ENCODE measurements at places on chromosomes 13 and 19. TPM values are rescaled to one million over a fixed set of nuclear protein-coding genes. Genes with fewer than 3 reads are reported as not detected.
A peak's percentile ranks its signal among the peaks of the same experiment; 100 is the strongest.

DNA sequence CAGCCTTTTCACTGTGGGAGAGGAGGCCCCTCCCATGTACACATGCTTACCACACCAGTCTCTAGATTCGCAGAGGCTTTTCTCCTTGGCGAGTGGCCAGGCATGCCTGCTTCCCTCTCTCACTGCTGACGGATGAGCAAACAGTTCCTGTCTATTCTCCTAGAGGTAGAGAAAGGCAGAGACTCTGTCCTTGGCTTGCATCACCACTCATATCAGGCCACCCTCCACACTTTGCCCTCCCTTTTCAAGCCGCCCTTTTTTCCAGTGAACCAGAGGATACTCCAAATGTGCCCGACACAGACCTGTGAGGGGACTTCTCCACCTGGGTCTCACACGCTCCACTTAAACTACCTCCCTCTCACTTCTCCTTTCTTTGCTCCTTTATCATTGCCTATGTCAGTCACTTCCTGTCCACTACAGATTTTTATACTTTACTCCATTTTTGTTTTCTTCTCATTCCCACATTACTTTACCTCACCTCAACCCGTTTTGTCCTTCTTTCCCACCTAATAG lies 284.6 kb downstream of the DNAJC15 start:
- no peaks in the 10 kb centered on the region for H3K36me3 ChIP-seq
- peaks cover 17% of the 10 kb centered on the region for H3K27me3 ChIP-seq
- no peak overlapping the region for H3K4me3 ChIP-seq

- no peaks in the 10 kb centered on the region for H3K36me3 ChIP-seq
- H3K27ac ChIP-seq, result no peak overlapping the region
- no peaks in the 10 kb centered on the region for H3K27me3 ChIP-seq
- DNase-seq, result no peak
- H3K4me1 ChIP-seq, result peaks cover 3% of the 10 kb centered on the region
Measured at GRCh38 chr19:18778076-18778389, 13.1 kb downstream of the COMP start.

DNA sequence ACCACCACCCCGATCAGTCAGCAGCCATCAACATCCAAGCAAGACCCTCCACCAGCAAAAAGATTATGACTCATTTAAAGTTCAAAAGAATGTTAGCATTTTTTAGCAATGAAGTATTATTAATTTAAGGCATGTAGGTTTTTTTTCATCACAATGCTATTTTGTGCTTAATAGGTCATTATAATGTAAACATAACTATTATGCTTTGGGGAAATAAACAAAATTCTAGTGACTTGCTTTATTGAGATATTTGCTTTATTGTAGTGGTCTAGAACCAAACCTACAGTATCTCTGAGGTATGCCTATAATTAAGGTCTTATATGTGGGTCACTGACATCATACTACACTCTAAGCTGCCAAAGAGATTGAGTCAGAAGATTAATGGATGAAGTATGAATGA lies 20.0 kb downstream of the KLF12 start:
- no peak overlapping the region for H3K4me3 ChIP-seq
- no peak overlapping the region for H3K27ac ChIP-seq
- peaks cover 66% of the 10 kb centered on the region for H3K4me1 ChIP-seq
- no peaks in the 10 kb centered on the region for H3K27me3 ChIP-seq
- peaks cover 52% of the 10 kb centered on the region for H3K36me3 ChIP-seq

- H3K27ac ChIP-seq, result peak overlapping the region; percentile 61
- DNase-seq, result no peak
- peak overlapping the region; percentile 70 for H3K4me3 ChIP-seq
- H3K4me1 ChIP-seq, result peaks cover 50% of the 10 kb centered on the region
- no peaks in the 10 kb centered on the region for H3K27me3 ChIP-seq
Measured at GRCh38 chr13:109779876-109780510, 6.4 kb downstream of the IRS2 start.

DNA sequence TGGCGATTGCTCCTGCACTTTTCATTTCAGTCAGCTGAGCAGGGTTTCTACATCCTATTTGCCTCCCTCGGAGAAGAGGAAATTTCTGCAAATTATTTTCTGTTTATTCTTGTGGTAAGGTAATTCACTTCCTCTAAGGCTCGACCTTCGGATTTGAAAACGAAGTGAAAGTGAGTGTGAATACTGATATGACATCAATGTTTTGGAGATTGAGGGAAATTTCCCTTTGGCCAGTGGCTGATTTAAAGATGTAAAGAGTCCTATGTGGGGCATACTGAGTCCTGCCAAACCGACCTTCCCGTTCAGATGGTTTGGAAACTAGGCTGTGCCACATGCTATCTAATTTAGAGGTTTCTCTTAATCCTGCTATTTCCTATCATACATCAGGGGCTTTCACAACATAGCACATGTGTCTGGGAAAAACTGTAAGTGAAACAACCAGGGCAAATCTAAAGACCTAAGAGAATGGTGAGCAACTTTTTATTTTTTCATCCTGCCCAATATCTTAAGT lies 112.3 kb downstream of the POSTN start:
- peaks cover 2% of the 10 kb centered on the region for H3K4me1 ChIP-seq
- no peak overlapping the region for H3K27ac ChIP-seq
- no peaks in the 10 kb centered on the region for H3K36me3 ChIP-seq

DNA sequence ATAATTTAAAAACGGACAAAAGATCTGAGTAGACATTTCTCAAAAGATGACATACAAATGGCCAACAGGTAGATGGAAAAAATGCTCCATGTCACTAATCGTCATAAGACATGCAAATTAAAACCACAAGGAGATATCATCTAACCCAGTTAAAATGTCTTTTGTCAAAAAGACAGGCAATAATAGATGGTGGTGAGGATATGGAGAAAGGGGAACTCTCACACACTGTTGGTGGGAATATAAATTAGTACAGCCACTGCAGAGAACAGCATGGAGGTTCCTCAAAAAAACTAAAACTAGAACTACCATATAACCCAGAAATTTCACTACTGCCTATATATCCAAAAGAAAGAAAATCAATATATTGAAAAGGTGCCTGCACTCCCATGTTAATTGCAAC lies 37.9 kb downstream of the OR10H4 start:
- no peaks in the 10 kb centered on the region for H3K4me1 ChIP-seq
- peaks cover 30% of the 10 kb centered on the region for H3K27me3 ChIP-seq
- H3K36me3 ChIP-seq, result no peaks in the 10 kb centered on the region

DNA sequence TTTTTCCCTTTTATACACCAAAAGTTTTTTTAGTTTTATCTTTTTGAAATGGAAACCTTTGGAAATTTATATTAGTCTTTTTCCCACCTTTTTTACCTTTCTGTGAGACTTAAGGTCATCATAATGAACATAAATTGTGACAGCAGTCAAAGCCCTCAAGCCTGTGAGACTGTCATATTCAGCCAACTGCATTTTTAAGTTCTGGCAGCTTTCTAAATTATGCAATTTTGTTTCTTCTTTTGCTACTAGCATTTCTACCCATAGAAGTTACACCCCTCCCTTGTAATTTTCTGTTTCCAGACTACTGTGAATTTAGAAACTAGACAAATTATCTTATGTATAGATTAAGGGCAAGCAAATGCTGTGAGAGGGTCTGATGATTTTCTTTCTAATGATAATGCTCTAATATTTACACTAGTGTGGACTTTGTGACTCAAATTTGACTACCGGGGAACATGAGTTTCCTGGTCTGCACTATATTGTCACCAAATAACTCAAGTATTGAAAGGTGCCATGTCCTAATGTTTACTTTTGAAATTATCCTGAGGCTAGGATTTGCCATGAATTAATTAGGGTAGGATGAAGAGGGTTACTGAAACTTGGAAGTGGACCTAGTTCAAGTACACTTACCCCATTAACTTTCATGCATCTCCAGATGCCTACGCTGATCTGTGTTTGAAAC lies 43.7 kb downstream of the FRY start:
- H3K4me1 ChIP-seq, result no peaks in the 10 kb centered on the region
- peaks cover under 1% of the 10 kb centered on the region for H3K27me3 ChIP-seq
- no peak overlapping the region for H3K4me3 ChIP-seq
- no peak overlapping the region for H3K27ac ChIP-seq

GRCh38 chr19:5308451-5309437 lies 31.9 kb downstream of the PTPRS start:
- H3K27ac ChIP-seq, result no peak overlapping the region
- no peaks in the 10 kb centered on the region for H3K4me1 ChIP-seq

- no peak for DNase-seq
- peaks cover 4% of the 10 kb centered on the region for H3K36me3 ChIP-seq
- peak overlapping the region; percentile 92 for H3K4me3 ChIP-seq
- H3K4me1 ChIP-seq, result peaks cover 37% of the 10 kb centered on the region
- no peak overlapping the region for H3K27ac ChIP-seq
- peaks cover 75% of the 10 kb centered on the region for H3K27me3 ChIP-seq
Measured at GRCh38 chr19:6587093-6587820, 3.7 kb downstream of the CD70 start.

GRCh38 chr19:46975011-46975924 lies 44.4 kb upstream of the NPAS1 start:
- DNase-seq, result no peak
- no peak overlapping the region for H3K27ac ChIP-seq
- no peak overlapping the region for H3K4me3 ChIP-seq
- H3K36me3 ChIP-seq, result peaks cover 3% of the 10 kb centered on the region
- no peaks in the 10 kb centered on the region for H3K27me3 ChIP-seq

DNA sequence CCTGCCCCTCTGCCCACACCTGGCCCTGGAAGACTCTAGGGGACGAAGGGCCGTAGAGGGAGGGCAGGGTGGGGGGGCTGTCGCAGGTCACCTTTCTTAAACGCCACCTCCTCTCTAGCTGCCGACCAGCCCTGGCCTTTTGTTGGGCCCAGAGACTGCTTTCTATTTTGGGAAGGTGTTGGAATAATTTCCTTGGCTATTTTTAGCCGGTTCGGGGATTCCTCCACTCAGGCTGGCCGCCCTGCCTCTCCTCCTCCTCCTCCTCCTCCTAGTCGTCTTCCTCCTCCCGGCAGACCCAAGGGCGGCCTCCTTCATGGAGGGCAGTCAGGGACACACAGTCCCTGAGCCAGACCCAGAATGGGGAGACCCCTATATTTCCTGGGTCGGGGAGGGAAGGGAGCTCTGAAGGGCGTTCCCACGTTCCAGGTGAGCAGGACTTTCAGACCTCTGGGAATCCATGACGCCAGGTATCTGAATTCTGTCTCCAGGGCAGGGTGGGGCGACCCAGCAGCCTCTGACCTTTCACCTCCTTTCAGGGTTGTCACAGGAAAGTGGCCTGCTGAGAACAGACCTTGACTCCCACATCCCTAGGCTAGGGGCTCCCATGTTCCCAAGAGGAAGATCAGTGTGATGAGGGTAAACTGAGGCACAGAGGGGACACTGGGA lies 19.9 kb downstream of the GADD45B start:
- DNase-seq, result no peak
- H3K36me3 ChIP-seq, result no peaks in the 10 kb centered on the region
- H3K4me1 ChIP-seq, result peaks cover 20% of the 10 kb centered on the region
- H3K27ac ChIP-seq, result no peak overlapping the region
- H3K4me3 ChIP-seq, result no peak overlapping the region
- peaks cover 36% of the 10 kb centered on the region for H3K27me3 ChIP-seq

- H3K4me3 ChIP-seq, result no peak overlapping the region
- peaks cover 3% of the 10 kb centered on the region for H3K4me1 ChIP-seq
- no peaks in the 10 kb centered on the region for H3K36me3 ChIP-seq
Measured at GRCh38 chr13:110475117-110475516, 86.4 kb downstream of the RAB20 start.

- DNase-seq, result peak; percentile 33
- H3K36me3 ChIP-seq, result no peaks in the 10 kb centered on the region
- peaks cover 12% of the 10 kb centered on the region for H3K4me1 ChIP-seq
- H3K4me3 ChIP-seq, result no peak overlapping the region
Measured at GRCh38 chr19:2974342-2975041, 2.9 kb upstream of the TLE6 start.

DNA sequence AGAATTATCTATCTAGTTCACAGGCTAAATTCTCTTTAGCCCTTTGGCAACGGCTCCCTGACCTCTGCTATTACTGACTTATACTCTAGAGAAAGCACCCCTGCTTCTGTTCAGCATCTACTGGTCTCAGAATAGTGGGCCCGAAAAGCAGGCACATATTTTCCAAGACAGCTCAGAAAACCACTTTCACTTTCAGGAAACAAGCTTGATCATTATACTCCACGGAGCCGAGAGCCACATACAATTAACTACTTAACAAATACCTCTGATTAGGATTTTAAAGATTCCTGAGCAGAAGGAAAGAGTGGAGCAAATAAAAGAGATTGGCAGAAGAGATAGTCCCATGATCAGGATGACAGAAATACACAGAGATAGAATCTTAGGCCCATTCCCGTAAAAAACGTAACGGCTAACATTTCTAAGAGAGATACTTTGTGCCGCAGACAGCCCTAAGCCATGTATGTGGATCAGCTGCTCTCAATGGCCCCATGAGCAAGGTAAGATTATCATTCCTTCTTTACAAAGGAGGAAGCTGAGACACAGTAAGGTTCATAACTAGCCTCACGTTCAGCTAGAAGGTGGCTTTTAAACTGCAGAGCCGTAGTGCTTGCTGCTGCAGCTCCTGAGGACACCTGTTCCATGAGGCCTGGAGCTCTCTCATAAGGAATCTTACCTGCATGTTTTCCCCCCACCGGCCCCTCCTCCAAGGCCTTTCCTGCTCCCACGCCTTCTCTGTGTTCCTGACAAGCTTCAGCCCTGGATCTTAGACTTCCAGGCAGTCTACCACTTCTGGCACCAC lies 227.2 kb downstream of the FOXO1 start:
- H3K4me1 ChIP-seq, result peaks cover 37% of the 10 kb centered on the region
- H3K27me3 ChIP-seq, result no peaks in the 10 kb centered on the region
- H3K36me3 ChIP-seq, result no peaks in the 10 kb centered on the region

GRCh38 chr19:5031231-5032100 lies 62.6 kb downstream of the KDM4B start:
- H3K36me3 ChIP-seq, result no peaks in the 10 kb centered on the region
- peak; percentile 79 for DNase-seq
- H3K27me3 ChIP-seq, result no peaks in the 10 kb centered on the region
- H3K4me1 ChIP-seq, result peaks cover 3% of the 10 kb centered on the region
- H3K27ac ChIP-seq, result no peak overlapping the region

- peaks cover 49% of the 10 kb centered on the region for H3K36me3 ChIP-seq
- no peaks in the 10 kb centered on the region for H3K27me3 ChIP-seq
- H3K4me3 ChIP-seq, result no peak overlapping the region
- H3K27ac ChIP-seq, result no peak overlapping the region
Measured at GRCh38 chr19:52214241-52214640, 24.4 kb downstream of the PPP2R1A start.

The PRTN3 gene
- total RNA-seq, result not detected

The NRTN gene
- 0.21 TPM for total RNA-seq

The CNN1 gene
- not detected for total RNA-seq

The CLEC17A gene
- total RNA-seq, result 0.84 TPM

The KIR3DL2 gene
- 0.18 TPM for total RNA-seq

The TBXA2R gene
- total RNA-seq, result 3.1 TPM

The ZNF730 gene
- 1.4 TPM for total RNA-seq

The GFY gene
- not detected for total RNA-seq

The ZNF563 gene
- 4.5 TPM for total RNA-seq
